ENCODE measurements at places on chromosomes 2 and 18.

- no peak for DNase-seq
Measured at GRCh38 chr2:148933456-148933855, 58.4 kb downstream of the KIF5C start.

- no peak for DNase-seq
Measured at GRCh38 chr18:50312296-50313030, 25.0 kb upstream of the CXXC1 start.

GRCh38 chr2:241288324-241288888 lies 27.1 kb downstream of the HDLBP start:
- DNase-seq = no peak

DNA sequence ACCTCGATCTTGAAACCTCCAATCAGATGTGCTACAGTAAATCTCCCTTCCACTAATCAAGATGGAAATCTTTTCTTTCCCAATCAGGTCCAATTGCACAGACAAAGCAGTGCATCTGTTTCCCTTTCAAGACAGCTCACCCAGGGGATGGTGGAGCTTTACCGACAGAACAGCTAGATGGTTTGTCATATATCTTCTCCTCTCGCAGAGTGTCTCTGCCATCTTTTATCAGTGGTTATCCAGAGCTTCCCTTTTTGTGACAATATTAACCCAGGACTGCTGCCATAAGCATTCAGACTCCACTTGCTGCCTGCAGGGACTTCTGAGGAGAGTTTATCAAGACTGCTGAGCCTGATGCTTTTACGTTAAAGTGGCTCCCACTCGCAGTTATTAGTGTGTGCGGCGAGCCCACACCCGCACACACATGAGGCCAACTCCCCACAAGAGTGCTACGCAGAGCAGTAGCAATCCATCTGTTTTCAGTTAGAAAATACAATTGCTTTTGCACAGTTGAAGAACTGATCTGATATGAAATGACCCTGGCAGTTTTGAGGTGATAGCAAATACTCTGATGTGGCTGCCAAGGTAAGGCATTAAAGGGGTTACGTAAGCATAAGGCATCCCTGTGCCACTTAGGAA lies 398.9 kb downstream of the NCKAP5 start:
- no peak for DNase-seq

DNA sequence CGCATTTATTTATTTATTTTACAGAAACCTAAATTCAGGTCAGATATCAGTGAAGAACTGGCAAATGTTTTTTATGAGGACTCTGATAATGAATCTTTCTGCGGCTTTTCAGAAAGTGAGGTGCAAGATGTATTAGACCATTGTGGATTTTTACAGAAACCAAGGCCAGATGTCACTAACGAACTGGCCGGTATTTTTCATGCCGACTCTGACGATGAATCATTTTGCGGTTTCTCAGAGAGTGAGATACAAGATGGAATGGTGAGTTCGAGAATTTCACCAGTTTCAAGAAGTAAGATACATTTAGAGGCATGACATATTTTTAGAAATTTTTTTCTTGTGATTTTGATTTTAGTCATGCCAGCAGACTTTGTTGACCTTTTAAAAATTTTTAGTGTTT lies 4.6 kb downstream of the CDCA7 start:
- DNase-seq = no peak

GRCh38 chr2:22673529-22673928 lies 711.5 kb upstream of the KLHL29 start:
- DNase-seq = no peak

DNA sequence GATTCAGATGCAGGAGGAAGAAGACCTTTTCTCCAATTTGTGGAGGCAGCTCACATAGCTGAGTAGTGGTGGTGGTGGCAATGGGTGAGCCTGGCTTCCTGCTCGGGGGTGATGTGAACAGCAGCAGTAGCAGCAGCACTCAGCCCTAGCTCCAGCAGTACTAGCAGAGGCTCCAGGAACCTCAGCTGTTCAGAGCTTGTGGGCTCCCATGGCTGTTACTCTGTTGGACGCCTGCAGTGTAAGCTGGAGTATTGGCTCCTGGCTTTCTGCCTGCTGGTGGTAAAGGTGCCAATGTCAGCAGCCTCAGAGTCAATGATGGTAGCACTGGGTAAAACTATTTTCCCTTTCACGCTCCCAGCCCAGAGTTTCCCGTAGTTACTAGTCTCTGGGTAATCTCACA lies 3.1 kb upstream of the SEH1L start:
- no peak for DNase-seq

- DNase-seq = no peak
Measured at GRCh38 chr2:45923701-45924100, 272.2 kb downstream of the PRKCE start.
